Stimulated activated CD8-positive, alpha-beta memory T cell treated with anti-CD3 and anti-CD28 coated beads, Interleukin-4, amount 100 ng/mL, for 1 hour (primary cell): ENCODE measurements at places on chromosomes 11 and 22.
A peak's percentile ranks its signal among the peaks of the same experiment; 100 is the strongest.

DNA sequence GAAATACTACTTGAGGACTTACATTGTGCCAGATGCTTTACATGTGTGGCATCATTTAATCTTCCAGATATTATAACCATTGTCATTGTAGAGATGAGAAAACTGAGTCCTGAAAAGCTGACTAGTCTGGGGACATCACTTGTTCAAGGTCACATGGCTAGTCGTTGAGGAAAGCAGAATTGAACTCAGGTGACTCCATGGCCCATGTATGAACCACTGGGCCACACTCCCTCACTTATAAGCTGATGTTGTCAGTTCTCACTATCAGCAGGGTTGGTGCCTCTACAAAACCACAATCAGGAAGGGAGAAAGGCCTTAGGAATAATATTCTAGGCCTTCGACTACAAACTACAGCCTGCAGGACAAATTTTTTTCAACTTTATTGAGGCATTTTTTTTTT lies 26.1 kb upstream of the ADA2 start:
- DNase-seq: no peak

GRCh38 chr11:134079317-134079716 lies 10.4 kb downstream of the JAM3 start:
- DNase-seq: no peak

DNA sequence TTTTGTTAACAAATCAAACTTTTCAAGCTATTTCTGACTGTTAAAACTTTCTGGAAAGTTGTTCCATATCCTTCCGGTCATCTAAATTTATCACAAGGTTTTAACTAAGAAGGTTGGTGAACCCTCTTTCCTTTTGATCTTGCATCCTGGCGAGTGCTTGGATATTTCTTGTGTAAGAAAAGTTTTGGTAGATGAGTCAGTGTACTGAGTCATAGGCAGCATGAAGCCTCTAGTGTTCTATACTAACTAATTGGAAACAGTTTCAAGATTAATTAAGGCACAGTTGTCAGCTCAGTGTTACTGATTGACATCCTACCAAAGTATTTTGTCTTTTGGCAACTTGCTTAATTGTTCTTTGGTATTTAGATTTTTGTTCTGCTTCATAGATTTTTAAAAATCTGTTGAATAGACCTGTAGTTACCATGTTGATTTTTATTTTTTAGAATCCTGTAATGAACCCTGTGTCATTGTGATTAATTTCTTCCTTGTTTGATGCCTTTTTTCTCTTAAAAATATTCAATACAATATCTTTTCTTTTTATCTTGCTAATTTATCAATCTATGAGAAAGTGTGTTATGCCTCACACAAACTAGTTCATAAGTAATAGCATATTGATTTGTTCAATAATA lies 38.0 kb downstream of the METTL15 start:
- DNase-seq: no peak

DNA sequence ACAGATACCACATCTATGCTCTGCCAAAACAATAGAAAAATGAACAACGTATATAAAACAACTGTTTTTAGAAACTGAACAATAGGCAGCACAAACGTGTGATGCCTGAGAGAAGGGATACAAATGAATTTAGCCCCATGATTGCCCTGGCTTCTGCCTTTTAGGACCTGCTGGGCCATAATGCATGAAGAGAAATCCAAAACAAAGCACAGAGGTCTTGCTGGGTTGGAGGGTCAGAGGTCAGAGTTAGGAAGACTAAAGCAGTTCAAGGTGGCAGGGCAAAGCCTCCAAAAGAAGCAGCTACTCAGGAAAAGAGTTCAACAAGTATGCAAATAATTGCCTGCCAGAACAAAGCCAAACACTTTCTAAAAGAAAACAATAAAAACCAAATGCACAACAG lies 138.5 kb downstream of the TTC28 start:
- DNase-seq: no peak

GRCh38 chr11:130499828-130500227 lies 51.4 kb downstream of the ADAMTS15 start:
- no peak for DNase-seq

- no peak for DNase-seq
These were observed 14.0 kb upstream of the TUB start for GRCh38 chr11:8066911-8067455.

DNA sequence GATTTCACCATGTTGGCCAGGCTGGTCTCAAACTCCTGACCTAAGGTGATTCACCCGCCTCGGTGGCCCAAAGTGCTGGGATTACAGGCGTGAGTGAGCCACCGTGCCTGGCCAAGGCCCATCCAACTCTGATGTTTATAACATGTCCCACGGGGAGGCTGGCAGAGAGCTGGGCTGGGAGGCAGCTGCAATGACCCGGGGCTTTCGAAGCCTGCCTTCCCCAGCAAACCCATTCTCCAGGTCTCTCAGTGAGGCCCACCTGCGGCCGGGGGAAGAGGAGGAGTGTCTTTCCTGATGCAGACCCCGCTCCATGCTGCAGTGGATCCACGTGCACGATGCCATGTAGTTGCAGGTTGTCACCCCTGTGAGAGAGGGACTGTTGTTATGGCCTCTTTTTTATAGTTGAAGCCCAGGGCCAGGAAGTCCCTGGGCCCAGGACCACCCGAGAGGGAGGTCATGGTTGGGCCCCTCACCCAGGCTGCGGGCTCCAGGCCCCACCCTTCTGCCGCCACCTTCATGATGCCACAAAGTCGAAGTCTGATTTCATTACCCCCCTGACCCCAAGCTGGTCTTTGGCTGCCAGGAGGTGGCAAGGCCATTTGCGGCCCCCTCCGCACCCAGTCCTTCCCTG lies 38.3 kb downstream of the KCNJ4 start:
- DNase-seq: no peak

DNA sequence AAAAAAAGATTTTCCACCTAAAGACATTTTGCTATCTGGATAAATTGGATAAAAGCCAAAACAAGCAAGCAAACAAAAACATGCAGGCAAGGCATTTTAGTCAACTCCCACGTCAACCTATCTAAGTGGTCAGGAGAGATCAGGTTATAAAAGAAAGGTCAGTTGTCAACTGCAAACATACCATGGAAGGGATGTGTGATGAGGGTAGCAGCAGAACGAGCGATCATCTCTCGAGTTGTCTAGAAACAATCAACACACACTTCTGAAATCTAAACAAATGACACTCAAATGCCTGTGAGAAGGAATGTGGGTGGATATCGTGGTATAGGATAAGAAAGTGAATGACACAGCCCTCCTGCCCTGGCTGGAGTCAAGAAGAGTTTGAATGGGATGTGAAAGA lies 10.9 kb downstream of the MTCH2 start:
- no peak for DNase-seq

GRCh38 chr11:66498506-66498905 lies 11.9 kb upstream of the BBS1 start:
- DNase-seq: no peak

- peak; percentile 41 for DNase-seq
These were observed 64.8 kb downstream of the STIM1 start for GRCh38 chr11:3920148-3920852.

DNA sequence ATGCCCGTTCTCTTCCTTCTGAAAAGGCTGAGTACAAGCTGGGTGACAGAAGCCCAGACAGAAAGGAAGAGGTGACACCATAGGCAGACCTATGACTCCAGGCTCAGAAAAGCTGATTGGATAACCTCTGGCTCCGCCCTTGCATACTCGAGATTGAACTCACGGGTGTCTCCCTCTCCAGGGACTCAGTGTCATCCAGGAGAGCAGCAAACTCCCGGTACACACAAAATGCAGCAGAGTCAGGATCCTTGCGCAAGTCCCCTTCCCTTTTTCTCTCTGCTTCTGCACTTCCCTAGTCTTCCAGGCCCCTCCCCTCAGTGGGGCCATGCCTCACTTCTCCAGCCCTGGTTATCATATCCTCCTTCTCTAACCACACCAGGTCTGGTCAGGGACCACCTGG lies 9.8 kb downstream of the SCN4B start:
- no peak for DNase-seq

DNA sequence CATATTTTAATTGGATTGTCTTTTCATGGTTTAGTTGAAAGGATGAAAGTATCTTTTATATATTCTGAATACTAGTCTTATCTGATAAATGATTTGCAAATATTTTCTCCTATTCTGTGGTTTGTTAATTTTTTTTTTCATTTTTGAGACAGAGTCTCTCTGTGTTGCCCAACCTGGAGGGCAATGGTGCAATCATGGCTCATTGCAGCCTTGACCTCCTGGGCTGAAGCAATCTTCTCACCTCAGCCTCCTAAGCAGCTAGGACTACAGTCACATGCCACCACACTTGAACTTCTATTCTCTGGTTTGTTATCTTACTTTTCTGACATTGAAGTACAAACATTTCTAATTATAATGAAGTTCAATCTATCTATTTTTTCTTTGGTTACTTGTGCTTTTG lies 30.0 kb upstream of the FAR1 start:
- no peak for DNase-seq

DNA sequence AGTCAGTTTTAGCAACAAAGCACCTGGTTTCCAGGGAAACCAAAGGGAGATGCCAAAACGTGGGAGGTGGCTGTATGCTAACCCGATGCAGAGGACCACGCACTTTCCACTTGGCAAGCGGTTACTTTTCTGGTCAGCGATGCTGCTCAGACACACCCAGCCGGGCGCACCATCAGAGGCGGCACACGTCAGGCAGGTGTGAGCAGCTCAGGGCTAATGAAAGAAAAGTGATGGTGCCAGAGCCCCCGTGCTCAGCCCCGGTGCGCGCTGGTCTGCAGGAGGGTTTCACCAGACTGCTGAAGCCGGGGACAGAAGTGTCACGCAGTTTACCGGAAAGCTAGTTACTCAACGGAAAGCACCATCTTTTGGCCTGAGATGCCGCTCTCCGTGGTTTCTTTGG lies 5.7 kb downstream of the LTO1 start:
- DNase-seq: no peak

DNA sequence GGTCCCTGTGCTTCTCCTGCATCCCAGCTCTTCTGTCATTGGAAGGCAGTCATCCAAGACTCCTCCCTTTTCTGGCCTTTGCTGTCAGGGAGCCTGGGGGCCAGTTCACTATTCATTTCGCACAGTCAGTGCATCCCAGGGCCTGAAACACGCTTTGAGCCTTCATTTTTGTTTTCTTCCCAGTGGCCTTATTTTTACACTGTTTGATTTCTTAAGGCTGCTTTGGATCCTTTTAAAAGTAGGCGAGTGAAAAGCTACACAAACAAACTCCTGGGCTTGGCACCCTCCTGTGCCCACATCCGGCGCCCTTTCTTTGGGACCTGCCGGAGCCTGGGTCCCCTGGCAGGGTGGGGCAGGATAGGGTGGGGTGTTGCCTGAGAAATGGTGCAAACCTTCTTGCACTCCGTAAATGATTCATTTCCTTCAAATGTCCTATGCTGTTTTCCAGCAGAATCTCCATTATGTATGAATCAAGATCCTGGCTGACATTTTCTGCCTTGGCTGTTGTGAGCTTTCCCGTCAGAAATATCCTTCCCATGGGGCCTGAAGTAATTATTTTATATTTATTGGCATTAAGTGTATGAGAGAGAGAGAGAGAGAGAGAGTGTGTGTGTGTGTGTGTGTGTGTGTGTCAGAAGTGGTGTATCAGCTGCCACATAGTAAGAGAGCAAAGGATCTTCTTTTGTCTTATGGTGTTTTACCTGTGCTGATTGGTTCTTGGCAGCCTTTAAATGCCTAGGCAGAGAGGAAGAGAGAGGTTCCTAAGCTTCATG lies 45.6 kb downstream of the BCR start:
- DNase-seq: no peak

- DNase-seq: no peak
These were observed 9.6 kb upstream of the SCGB2A2 start for GRCh38 chr11:62260261-62260953.

- DNase-seq: no peak
These were observed 21.1 kb downstream of the UBASH3B start for GRCh38 chr11:122676638-122677037.

- no peak for DNase-seq
These were observed 6.5 kb downstream of the PRDM11 start for GRCh38 chr11:45152740-45153595.

DNA sequence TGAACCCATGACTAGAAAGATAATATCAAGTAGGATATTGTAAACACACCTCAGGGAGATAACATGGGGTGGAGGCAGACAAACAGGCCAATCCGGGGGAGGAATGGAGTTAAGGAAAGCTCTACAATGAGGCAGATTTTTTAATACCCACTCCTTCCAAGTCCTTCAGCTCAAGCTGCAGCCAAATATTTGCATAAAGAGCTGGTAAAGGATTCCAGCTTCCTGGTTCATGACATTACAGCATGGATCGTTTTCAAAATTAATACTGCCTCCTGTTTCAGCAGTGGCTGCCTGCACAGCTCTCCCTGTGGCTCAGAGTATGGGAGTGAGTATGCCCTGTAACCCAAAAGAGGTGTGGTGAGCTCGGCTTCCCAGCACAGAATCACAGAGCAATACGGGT lies 5.1 kb downstream of the POU2AF3 start:
- no peak for DNase-seq

DNA sequence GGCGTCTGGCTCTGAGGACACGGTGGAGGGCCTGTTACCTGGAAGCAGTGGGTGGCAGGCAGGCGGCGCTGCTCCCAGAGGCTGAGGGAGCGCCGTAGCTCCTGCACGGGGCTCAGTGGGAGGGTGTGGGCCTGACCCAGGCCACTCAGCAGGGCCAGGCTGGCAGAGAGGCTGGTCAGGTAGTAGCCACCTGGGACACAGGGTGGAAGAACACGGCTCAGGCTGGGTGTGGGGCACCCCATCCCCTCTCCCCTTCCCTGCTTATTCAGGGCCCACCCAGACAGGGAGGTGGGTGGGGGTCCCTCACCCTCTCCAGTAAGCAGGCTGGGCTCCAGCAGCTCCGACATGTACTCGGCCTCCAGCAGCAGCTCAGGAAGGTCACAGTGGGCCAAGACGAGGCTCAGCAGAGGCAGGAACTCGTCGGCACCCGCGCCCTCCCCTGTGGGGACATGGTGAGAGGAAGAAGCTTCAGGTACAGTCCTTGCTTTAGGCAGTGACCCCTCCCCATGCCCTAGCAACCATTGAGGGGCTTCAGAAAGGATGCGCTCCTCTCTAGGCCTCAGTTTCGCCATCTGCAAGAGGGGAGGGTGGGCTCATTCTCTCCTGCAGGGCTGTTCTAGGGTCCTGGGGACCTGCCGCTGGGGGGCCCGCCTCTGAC lies 2.9 kb downstream of the RIN1 start:
- DNase-seq: no peak

DNA sequence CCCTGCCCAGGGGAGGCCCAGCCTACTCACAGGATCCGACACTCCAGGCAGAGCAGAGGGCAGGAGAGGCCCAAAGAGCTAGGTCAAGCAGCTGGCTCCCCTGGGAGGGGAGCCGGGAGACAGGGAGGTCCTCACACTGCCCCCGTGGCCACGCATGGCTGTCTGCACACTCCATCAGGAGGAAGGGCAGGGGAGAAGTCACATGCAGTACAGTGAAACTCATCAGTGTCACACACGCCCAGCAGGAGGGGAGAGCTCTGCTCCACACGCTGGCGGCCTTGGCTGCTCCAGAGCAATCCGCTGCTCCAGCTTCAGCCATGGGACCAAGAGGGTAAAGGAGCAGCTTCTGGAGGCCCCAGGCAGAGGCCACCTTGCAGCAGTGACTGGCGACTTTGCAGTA lies 14.3 kb downstream of the TCIRG1 start:
- DNase-seq: no peak

DNA sequence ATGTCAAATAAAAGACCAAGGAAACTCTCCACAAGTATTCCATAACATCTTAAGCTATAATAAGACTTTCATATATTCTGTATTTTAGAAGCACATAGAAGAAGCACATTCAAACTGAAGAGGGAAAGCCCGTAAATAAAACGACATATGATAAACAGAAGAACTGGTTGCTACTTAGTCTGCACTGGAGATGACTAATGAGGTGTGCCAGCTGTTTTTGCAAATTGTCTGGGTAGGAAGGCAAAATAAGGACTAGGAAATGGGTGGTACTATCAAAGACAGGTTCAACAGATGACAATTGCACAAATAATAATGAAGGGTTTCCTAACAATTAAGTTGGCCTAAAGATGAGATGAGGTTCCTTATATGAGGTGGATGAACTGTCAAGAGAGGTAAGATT lies 593.2 kb upstream of the CCDC179 start:
- no peak for DNase-seq
